ENCODE measurements at places on chromosomes 7 and 10.

DNA sequence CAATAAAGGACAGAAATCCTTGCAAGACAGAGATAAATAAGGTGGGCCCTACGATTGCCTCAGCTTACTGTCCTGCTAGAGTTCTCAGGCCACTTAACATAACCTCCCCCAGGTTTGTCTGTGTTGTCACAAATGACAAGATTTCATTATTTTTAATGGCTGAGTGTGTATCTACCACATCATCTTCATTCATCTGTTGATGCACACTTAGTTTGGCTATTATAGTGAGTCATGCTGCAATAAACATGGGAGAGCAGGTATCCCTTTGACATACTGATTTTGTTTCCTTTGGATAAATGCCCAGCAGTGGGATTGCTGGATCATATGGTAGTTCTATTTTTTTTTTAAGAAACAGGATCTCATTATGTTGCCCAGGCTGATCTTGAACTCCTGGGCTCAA lies 60.6 kb downstream of the PRTFDC1 start:
- no peak for DNase-seq

DNA sequence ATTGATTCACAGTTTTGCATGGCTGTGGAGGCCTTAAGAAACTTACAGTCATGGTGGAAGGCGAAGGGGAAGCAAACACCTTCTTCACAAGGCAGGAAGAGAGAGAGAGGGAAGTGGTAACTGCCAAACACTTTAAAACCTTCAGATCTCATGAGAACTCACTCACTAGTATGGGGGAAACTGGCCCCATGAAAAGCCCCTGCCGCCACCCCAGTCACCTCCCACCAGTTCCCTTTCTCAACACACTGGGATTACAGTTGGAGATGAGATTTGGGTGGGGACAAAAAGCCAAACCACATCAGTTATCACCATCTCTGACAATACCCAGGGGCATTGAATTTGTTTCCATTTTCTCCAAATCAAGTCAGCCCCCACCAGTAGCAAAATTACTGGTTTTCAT lies 740.4 kb downstream of the GATA3 start:
- DNase-seq = no peak

DNA sequence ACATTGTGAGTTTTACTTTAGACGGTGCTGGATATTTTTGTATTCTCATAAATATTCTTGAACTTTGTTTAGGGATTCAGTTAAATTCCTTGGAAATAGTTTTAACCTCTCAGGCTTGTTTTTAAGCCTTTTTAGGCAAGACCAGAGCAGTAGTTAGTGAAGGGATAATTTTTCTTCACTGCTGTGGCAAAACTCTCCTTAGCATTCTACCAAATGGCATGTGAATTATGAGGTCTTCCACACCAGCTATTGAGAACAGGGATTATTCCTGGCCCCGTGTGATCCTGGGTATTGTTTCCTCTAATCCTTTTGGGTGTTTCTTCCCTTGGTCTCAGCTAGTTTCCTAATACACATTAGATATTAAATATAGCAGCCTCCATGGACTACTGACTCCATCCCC lies 46.2 kb downstream of the CCDC71L start:
- no peak for DNase-seq

- no peak for DNase-seq
These were observed 369.8 kb downstream of the GFRA1 start for GRCh38 chr10:115903207-115903606.

DNA sequence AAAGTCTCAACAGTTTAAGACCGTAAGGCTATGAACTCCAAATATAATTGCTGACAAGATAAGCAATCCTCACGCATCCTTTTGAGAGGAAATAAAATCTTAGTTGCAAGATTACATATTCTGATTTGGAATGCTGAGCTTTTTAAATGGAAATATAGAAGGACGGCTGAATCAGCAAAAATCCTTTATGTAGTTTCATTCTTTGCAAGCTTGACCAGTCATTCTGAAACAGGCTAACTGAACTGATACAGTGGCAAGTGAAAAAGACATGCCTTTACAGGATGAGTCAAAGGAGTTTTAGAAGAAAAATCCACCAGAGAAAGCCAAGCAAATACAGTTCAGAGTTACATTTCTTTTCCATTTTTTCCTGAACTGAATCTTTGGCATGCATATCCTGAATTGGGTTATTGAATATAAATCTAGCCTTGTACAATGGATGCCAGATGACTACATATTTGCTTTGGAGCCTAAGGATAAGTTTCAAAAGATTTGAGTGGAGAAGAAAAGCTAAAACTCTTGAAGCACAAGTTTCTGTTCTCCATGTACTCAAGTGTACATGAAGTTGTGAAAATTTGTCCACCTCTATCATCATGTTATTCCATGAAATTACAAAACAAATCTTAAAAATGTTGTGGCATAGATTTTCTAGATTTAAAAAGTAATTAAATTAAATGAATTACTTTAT lies 4.4 kb downstream of the VIM start:
- DNase-seq = no peak

- DNase-seq = no peak
These were observed 92.1 kb downstream of the PPP1R3C start for GRCh38 chr10:91540733-91541132.

DNA sequence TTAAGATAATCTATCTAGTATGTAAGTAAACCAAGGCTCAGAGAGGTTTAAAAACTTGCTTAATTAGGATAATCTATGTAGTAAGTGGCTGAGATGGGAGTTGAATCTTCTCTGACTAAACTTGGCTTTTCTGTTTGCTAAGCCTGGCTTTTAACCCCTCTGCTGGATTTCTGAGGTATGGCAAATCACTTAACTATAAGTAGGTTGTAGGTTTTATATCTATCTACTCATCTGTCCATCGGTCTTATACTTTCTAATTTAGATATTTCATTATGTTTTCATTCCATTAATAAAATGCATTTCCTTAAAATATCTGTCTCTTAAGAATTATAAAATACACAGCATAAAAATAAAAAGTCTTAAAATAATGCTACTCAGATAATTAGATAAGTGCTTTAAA lies 59.4 kb downstream of the ST7 start:
- DNase-seq = peak; percentile 28

- DNase-seq = no peak
These were observed 101.4 kb downstream of the RELN start for GRCh38 chr7:103887853-103888602.

GRCh38 chr10:71835671-71836595 lies 15.1 kb downstream of the PSAP start:
- no peak for DNase-seq

GRCh38 chr10:107440741-107441140 lies 276.2 kb upstream of the SORCS1 start:
- DNase-seq = no peak

GRCh38 chr10:83522456-83522855 lies 616.9 kb upstream of the GHITM start:
- DNase-seq = no peak

GRCh38 chr10:48640326-48640725 lies 35.5 kb upstream of the ARHGAP22 start:
- no peak for DNase-seq

GRCh38 chr7:41809529-41809939 lies 106.6 kb upstream of the INHBA start:
- DNase-seq = no peak

GRCh38 chr7:151383638-151384351 lies 26.0 kb downstream of the WDR86 start:
- no peak for DNase-seq

DNA sequence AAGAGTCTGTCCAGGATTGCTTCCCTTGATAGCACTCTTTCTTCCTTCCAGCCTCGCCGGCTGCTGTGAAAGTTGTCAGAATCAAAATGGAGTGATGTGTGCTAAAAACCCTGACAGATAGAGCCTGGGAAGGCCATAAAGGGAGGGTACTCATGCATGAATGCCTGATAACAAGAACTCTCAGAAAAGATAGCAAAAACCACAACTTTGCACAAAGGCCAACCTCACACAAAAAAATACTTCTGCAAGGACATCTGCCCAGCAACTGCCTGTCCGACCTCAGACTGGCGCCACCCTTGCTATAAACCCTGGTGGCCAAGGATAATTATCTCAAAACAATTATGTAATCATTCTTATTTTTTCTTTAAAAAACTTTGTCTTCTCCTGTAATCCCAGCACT lies 133.2 kb upstream of the SVIL start:
- DNase-seq = no peak

- DNase-seq = no peak
These were observed 20.8 kb downstream of the FZD9 start for GRCh38 chr7:73454424-73454823.

Data from HL-60 (cell line).